T-helper 2 cell treated with Interferon-gamma antibody and Interleukin-4, amounts not matched to agents 100 ng/mL and 5 ng/mL, for 36 hours (primary cell): ENCODE measurements at places on chromosomes 3 and 15. TPM values are rescaled to one million over a fixed set of nuclear protein-coding genes. Genes with fewer than 3 reads are reported as not detected.

The SPSB4 gene
- not detected in 2 replicates for total RNA-seq

The ANKUB1 gene
- total RNA-seq, result not detected in 2 replicates

The NRG4 gene
- not detected in 2 replicates for total RNA-seq

The NSUN3 gene
- 18.6 and 20.5 TPM in 2 replicates for total RNA-seq

The AAGAB gene
- total RNA-seq, result 48.4 and 50.1 TPM in 2 replicates

The NR2E3 gene
- total RNA-seq, result not detected in 2 replicates

The MESP1 gene
- 1.8 and 2.8 TPM in 2 replicates for total RNA-seq

The ANKRD63 gene
- total RNA-seq, result 0.23 TPM in 1 of 2 replicates, not detected in the other

The ZDHHC19 gene
- not detected in 2 replicates for total RNA-seq

The CFAP20DC gene
- total RNA-seq, result 1.3 and 1.7 TPM in 2 replicates

The TGM4 gene
- total RNA-seq, result not detected in 2 replicates
